Activated CD4-positive, alpha-beta T cell treated with anti-CD3 and anti-CD28 coated beads, Interleukin-2, amount 10 ng/mL, durations not matched to agents 7 days and 5 days (primary cell): ENCODE measurements at places on chromosomes 7 and 10.

GRCh38 chr10:92688927-92689662, 660 bp upstream of the HHEX start:
- DNase-seq, result peak; percentile 6

- DNase-seq, result no peak
These were observed 72.5 kb downstream of the C10orf90 start for GRCh38 chr10:126598009-126598408.

- no peak for DNase-seq
These were observed 7.0 kb upstream of the NDUFB2 start for GRCh38 chr7:140689199-140690152.

GRCh38 chr10:88833156-88833555, 18.5 kb downstream of the ANKRD22 start:
- no peak for DNase-seq

DNA sequence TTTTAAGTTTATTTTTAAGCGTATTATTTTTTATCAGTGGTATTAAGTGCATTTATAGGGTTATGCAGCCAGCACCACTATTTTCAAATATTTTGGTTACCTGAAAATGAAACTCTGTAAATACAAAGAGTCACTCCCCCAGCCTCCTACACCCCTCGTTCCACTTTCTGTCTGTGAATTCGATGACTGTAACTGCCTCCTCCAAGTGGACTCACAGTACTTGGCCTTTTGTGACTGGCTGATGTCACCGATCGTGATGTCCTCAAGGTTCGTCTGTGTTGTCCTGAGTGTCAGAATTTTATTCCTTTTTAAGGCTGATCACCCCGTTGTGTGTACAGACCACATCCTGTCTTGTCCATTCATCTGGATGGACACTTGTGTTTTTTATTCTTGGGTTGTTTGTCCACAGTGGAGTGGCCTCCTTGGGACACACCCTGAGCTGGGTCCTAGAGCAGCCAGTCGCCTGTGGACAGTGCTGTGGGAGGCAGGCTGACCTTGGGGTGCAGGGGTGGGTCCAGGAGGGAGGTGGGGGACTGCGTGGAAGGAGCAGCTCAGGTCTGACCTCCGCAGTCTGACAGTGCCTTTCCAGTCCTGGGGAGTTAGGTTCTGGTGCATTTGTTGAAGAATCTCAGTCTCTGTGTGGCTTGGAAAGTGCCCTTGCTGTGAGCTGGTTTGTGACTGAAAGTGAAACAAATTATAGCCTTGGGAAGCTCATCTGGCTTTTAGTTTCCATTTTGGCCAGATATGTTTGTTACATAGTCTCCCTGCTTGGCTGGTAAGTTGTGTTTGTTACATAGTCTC, 6.9 kb downstream of the MTG1 start:
- peak; percentile 45 for DNase-seq

- no peak for DNase-seq
These were observed 1.5 kb downstream of the ITGB8 start for GRCh38 chr7:20331910-20332813.

DNA sequence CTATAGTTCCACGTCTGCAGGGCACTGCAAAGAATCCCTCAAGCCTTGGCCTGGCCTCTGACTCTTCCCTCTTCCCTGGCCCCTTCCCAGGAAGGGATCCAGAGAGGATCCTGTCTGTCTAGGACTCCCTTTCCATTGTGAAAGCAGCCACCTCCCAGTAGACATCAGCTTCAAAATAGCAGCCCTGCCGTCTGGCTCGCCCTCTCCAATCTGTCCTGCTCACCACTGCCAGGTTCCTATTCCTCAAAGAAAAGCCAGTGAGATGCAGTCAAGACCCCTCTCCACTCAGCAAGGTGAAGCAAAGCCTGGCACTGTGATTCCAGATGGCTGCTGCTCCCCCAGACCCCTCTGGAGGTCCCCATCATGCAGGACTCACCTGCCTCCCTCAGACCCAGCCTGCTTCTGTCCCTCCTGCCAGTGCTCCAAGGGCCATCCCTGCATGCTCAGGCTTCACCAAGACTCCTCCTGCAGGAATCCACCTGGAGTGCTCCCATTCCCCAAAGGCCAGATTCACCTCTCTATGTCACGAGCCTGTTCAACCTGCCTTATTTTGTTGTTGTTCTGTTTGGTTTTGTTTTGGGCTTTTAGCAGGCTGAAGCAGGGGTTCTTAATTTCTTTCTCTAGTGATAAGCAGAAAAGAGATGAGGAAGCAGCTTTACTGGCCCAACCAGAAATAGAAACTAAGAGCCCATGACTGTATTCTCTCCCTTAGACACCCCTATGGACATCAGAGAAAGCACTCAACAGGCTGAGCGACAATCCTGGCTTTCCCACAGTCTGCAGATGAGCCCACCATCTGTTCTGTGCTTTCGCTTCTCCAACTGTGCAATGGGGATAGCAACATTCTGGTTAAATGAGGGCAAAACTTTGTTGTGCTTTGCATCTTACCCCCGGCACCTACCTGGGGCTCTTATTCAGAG, 305.1 kb downstream of the GRID1 start:
- DNase-seq, result no peak

DNA sequence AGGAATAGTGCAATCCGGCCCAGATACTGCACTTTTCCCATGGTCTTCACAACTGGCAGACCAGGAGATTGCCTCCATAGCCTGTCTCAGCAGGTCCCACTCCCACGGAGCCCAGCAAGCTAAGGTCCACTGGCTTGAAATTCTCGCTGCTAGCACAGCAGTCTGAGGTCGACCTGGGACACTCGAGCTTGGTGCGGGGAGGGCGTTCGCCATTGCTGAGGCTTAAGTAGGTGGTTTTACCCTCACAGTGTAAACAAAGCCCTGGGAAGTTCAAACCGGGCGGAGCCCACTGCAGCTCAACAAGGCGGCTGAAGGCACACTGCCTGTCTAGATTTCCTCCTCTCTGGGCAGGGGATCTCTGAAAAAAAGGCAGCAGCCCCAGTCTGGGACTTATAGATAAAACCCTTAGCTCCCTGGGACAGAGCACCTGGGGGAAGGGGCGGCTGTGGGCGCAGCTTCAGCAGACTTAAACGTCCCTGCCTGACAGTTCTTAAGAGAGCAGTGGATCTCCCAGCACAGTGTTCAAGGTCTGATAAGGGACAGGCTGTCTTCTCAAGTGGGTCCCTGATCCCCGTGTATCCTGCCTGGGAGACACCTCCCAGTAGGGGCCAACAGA, 293.5 kb upstream of the GALNT17 start:
- no peak for DNase-seq

GRCh38 chr7:66125052-66125694, 10.5 kb downstream of the CRCP start:
- no peak for DNase-seq

DNA sequence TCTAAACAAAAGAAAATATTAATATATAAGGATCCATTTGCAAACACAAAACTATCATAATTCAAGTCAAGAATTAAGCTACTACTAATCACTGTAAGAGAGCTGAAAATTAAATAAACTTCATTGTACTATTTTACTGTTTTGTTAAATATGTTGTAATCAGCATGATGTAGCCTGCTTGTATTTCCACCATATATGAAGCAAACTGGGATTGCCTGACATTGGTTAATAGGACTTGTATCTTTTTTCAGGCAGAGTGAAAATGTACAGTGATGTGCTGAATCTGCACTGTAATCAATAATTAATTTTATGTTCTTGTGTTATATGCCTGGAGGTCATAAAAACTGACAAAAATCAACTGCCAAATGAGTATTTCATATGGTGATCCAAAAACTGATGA, 25.4 kb downstream of the TRDMT1 start:
- DNase-seq, result no peak

DNA sequence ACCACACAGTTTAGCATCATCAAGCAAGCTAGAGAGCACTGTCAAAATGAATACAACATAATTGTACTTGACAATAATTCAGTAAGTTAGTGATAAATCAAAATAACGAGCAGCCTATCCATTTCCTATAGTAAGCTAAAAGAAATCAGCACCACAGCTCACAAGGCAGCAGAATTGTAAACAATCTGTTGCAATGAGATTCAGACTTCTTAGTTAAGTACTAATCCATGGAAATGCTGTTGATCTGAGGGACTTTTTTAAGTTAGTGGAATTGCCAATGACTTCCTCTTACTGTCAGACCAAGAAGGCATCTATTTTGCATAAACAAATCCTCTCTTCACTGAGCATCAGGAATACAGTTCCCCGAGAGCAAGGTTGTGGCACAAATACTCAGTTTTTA, 136.6 kb upstream of the CCDC6 start:
- no peak for DNase-seq

- no peak for DNase-seq
These were observed 15.5 kb downstream of the NOM1 start for GRCh38 chr7:156964971-156965370.

- DNase-seq, result no peak
These were observed 354.6 kb downstream of the PHF14 start for GRCh38 chr7:11328309-11328708.

DNA sequence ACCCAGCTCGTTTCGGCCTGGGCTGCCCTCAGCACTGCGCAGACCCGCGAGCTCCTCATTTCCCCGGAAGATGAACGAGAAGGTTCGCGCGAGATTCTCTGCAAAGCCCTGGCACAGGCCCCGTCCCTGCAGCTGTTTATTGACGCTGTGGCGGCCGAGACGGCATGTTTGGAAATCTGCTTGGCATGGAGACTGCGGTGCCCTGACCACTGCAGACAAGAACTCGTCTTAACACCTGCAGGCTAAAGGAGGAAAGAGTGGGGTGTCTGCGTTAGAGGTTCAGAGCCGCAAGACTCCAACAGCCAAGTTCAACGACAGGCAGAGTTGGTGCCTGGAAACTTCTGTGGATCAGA, 125.6 kb downstream of the DNAJB6 start:
- peak; percentile 2 for DNase-seq

DNA sequence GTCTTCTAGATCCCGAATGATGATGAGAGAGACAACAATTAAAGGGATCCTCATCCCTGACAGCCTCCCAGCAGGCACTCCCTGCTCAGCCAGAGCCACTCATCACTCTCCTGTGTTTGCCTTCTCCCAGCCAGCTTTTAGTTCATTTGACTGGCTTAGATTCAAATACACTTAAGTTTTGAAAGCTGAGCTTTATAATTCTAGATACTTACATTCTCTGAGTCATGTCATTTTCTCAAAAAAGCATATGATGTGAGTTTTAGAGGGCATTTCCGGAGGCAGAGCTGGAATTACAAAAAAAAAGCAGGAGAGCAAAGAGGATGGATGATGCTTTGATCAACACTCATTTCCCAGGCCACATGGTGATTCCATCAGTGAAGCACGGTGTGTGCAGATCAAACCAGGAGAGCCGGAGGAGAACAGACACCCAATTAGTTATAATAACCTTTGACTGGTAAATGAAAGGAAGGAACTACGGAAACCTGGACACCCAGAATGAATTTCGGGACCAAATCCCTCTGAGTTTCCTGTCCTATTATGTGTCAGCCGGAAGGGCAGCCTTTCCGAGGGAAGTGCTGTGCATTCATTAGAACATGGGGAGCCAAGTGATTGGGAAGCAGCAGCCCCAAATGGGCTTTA, 81.5 kb upstream of the HPS1 start:
- DNase-seq, result no peak

- no peak for DNase-seq
These were observed 442.3 kb upstream of the ZMIZ1 start for GRCh38 chr10:78626471-78626870.

DNA sequence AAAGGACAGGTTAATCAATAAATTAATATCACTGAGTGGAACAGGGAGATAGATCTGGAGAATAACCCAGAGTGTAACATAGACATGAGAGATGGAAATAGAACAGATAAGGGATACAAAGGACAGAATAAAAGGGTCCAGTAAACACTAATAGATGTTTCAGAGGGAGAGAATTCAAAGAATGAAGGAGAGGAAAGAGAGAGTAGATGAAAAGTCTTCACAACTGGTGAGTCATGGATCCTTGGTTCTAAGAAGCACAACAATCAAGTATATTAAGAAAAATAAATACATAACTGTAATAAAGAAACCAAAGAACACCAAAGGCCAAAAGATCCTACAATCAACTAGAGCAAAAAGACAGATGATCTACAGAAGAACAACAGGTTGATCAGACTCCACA, 66.3 kb downstream of the BEND7 start:
- no peak for DNase-seq

GRCh38 chr7:39609935-39610263, 13.5 kb upstream of the RALA start:
- DNase-seq, result no peak

DNA sequence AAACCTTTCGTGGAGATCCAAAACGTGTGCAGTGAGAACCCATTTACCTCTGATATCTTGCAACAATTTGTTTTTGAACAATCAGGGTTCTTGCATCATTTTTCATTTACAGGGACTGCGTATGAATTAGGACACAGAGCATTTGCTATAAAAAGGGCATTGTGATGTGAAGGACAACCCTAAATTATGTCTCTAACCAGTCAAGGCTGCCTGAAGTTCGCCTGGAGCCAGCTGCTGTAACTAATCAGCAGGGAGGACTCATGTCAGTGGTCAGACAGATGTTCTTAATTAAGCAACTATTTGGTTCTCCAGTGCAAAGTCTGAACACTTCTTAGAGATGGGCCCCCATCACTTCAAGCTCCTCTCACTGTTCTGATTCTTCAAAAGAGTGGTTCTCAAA, 674.8 kb downstream of the KCNMA1 start:
- DNase-seq, result no peak

GRCh38 chr7:157442456-157442855, 105.7 kb downstream of the DNAJB6 start:
- no peak for DNase-seq

DNA sequence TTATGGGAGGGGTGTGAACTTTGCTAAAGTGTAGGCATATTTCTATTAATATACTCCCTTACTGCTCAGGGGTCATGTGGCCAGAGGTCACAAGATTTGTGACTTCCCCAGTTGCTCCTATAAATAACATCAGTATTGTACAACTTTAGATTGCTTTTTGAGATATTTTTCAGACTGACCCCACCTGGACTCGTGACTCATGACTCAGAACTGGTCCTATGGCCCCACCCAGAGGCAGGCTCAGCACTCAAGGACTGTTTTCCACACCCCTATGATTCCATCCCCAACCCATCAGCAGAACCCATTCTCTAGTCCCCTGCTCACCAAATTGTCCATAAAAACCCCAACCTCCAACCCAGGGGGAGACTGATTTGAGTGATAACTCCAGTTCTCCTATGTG, 2.7 kb upstream of the CUL2 start:
- no peak for DNase-seq
